Stomach (tissue), 19 donors: ENCODE measurements at places on chromosomes 13 and 19.

GRCh38 chr13:108807841-108808240 is 178.4 kb downstream of the MYO16 start:
- no peak for DNase-seq

DNA sequence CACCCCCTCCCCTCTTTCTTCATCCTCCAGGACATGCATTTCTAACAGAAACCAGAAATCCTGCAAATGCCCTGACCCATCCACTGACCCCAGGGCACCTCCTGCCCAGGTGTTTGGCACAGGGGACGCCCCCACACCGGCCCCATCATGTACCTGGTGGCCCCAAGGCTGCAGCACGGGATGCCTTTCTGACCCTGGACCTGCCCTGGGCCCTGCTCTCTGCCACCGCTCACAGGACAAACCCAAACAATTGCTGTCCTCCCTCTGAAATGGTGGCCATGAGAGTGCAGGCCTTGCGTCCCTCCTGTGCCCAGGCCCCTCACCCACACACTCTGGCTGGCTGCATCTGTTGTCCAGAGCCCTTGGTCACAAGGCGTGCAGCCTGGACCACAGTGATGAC is 12.1 kb downstream of the SCGB2B2 start:
- DNase-seq: no peak

DNA sequence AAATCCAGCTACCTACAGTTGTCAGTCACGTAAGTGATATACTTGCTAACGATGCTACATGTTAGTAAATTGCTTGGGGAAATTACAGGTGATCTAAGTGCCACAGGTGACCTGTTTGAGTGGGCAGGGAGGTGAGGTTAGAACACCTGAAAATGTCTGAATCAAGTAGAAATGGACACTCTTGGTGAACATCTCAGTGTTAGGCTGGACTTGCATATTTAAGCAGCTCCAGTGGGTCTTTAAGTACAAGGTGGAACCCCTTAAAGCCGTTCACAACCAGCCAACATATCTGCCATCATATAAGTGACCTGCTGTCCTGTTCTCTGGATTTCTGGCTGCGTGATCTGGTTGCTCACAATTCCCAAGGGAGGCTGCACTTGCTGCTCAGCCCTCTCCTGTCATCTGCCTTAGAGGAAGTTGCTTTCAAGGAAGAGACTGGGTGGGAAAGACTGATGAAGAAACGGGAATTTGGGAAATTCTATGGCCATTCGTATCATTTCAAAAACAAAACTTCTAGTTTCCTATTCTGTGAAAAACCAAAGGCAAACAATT is 244.0 kb downstream of the DCLK1 start:
- no peak for DNase-seq

- no peak for DNase-seq
Observed at GRCh38 chr13:49441312-49441711, 2.6 kb downstream of the CAB39L start.

DNA sequence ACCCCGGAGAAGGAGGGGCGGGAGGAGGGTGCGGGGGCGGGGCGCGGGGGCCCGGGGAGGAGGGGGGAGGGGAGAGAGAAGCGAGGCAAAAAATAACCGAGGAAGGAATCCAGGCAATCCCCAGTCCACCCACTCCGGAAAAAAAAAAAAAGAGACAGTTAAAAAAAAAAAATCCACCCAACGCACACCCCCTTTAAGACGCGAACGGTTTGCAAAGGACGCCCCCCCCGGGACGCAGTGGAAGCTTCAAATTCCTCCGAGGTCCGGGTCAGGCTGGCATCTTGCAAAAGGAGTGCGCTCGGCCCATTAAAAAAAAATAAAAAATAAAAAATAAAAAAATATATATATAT is at the start of gene CACNA1A:
Gene CACNA1A, minus strand, starts transcription at position 9 of the 350 bp plus-strand sequence. CDS start 255 bp downstream, outside the sequence.
- no peak for DNase-seq

- DNase-seq: peak; percentile 73
Observed at GRCh38 chr19:38062959-38063761, 156.2 kb downstream of the SIPA1L3 start.
